ENCODE measurements at places on chromosomes 12 and 14.

- DNase-seq: no peak
These were observed 18.8 kb downstream of the BEGAIN start for GRCh38 chr14:100568164-100568997.

DNA sequence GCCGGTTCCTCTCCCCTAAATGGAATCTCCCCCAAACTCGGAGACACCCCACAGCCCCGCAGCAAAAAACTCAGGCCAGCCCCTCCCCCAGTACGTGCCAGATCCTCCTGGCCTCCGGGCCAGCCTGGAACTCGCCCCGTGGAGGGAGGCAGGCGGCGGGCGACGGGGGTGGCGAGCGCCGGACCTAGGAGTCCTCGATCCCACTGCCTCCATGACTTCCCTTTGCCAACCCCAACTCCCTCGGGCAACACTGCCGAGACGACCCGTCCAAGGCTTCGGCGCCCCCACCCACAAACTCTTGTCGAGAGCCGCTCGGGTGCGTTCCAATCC is 400 bp downstream of the ADCY6 start:
- no peak for DNase-seq

DNA sequence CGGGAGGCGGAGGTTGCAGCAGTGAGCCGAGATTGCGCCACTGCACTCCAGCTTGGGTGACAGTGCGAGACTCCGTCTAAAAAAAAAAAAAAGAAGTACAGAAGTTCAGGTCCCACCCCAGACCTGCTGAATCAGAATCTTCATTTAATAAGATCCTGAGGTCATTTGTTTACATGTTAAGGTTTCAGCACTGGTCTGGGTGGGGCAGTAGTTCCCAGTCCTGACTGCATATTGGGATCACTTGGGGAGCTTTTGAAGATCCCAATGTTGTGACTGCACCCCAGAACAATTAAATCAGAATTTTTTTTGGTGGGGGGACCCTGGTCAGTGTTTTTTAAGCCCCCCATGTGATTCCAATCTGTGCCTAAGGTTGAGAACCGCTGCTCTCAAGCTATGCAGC is 11.7 kb upstream of the COL2A1 start:
- no peak for DNase-seq

- DNase-seq: no peak
These were observed 103.9 kb downstream of the ZFP36L1 start for GRCh38 chr14:68688872-68689371.

- DNase-seq: no peak
These were observed 356.0 kb downstream of the DUSP6 start for GRCh38 chr12:88996200-88996788.

DNA sequence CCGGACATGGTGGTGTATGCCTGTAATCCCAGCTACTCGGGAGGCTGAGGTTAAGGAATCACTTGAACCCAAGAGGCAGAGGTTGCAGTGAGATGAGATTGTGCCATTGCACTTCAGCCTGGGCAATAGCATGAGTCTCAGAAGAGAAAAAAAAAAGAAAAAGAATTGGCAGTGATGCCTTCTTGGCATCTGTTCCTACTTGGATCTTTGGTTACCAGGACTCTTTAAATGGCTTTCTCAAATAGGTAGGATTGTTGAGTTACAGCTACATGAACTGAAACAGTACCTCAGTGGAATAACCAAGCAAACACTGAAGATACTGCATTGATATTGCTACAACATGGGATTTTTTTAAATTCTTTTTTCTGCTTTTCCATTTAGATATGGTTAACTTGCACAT is 136.8 kb downstream of the SAMD4A start:
- DNase-seq: no peak

GRCh38 chr12:109892748-109893147 is 7.3 kb upstream of the TCHP start:
- no peak for DNase-seq
